ENCODE measurements at places on chromosomes 3 and 15. TPM values are rescaled to one million over a fixed set of nuclear protein-coding genes. Genes with fewer than 3 reads are reported as not detected.

DNA sequence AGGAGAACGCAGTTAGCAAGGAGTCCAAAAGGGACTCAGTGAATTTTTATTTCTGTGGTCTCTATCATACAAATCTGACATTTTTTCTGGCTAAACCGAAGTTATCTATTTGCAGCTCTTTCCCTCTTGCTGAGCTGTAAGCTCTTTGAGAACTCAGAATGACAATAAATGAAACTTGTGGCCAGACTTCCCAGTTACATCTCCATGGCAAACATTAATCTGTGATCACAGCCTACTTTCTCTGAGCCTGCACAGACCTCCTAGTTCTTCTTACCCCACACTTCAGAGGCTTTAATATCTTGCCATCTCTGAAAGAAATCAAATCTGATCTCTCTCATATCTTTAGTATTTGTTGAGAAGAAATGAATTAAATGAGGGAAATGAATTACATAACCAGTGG, 58.0 kb downstream of the PLD1 start:
- no peak for DNase-seq
- H3K27ac ChIP-seq, result no peak overlapping the region
- H3K4me1 ChIP-seq, result no peaks in the 10 kb centered on the region
- no peaks in the 10 kb centered on the region for H3K27me3 ChIP-seq
- no peaks in the 10 kb centered on the region for H3K36me3 ChIP-seq

- no peaks in the 10 kb centered on the region for H3K4me1 ChIP-seq
- H3K27me3 ChIP-seq, result no peaks in the 10 kb centered on the region
- no peaks in the 10 kb centered on the region for H3K36me3 ChIP-seq
- no peak for DNase-seq
Measured at GRCh38 chr15:60535743-60536142, 56.8 kb upstream of the ICE2 start.

DNA sequence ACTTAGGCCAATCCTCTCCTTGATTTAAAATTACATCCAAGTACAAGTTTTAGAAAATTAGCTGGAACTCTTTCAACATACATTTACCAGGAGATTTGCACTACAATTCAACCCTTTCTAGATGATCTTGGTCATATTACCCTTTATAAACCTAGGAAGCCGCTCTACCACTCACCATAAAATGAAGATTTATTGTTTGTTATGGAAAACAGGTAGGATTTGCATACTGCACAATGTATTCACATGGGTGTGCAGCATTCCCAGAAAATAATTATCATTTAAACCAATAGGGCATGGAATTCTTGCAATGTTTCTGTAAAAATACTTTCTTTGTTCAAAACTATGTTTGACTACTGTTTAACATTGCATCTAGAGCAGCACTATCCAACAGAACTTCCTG, 18.4 kb upstream of the RETNLB start:
- H3K27me3 ChIP-seq, result peaks cover 52% of the 10 kb centered on the region
- H3K36me3 ChIP-seq, result no peaks in the 10 kb centered on the region
- no peaks in the 10 kb centered on the region for H3K4me1 ChIP-seq
- H3K27ac ChIP-seq, result no peak overlapping the region
- DNase-seq, result no peak
- no peak overlapping the region for H3K4me3 ChIP-seq

- DNase-seq, result no peak
- H3K27ac ChIP-seq, result no peak overlapping the region
- no peak overlapping the region for H3K4me3 ChIP-seq
- no peaks in the 10 kb centered on the region for H3K27me3 ChIP-seq
Measured at GRCh38 chr3:52358362-52358940, 42.3 kb downstream of the DNAH1 start.

Gene A4GNT
- total RNA-seq, result not detected

All from PC-3 (cell line).